ENCODE measurements at places on chromosomes 13 and 19.

DNA sequence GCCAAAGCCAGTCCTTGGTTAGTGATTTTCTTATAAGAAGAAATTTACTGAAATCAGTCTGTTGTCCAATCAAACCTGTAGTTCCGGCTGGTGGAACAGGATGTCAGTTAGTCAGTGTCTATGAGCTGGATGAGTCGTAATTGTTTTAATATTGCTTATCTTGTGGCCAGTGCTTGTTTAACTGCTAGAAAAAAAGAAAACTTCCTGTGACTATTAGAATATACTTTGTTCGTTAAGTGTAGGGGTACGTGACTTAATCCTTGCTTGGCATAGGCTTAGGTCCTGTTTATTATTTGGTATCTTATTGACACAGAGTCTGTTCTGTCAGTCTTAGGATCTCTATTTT lies 1484.8 kb upstream of the MIR17HG start:
- DNase-seq, result no peak

DNA sequence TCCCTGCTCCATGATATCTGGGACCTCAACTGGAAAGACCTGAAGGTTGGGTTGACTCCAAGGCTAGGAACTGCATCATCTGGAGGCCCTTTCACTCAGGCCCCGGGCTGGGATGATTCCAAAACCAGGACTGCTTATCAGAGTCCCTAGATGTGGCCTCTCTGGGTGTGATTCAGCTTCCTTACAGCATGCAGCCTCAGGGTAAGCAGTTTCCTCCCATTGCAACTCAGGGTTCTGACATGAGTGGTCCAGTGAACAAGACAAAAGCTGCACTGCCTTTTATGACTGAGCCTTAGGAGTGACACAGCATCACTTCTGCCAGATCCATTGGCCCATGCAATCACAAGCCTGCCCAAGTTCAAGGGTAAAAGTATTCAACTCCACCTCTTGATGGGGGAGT lies 502.8 kb downstream of the COG6 start:
- no peak for DNase-seq

- DNase-seq, result no peak
Measured at GRCh38 chr19:54107876-54108490, 5.3 kb downstream of the NDUFA3 start.

DNA sequence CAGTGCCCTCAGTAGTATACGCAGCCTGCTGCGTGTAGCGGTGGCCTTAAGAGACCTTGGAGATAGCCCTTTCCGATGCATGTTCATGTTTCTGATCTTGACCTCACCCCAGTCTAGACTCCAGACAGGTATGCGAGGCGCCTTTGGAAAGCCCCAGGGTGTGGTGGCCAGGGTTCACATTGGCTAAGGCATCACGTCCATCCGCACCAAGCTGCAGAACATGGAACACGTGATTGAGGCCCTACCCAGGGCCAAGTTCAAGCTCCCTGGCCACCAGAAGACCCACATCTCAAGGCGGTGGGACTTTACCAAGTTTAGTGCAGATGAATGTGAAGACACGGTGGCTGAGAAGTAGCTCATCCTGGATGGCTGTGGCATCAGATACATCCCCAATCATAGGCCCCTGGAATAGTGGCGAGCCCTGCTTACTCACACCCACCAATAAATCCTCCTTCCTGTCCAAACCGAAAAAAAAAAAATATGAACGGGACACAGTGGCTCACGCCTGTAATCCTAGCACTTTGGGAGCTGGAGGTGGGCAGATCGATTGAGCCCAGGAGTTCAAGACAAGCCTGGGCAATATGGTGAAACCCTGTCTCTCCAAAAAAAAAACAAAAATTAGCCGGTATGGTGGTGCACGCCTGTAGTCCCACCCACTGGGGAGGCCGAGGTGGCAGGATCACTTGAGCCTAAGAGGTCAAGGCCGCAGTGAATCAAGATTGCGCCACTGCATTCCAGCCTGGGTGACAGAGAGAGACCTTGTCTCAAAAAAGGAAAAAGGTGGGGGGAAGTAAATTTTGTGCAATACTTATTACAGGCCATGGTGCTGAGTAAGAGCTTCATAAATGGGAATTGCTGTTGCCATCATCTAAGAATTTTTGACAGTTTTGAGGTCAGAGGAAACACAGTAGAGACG lies 12.4 kb upstream of the CBLC start:
- DNase-seq, result no peak

DNA sequence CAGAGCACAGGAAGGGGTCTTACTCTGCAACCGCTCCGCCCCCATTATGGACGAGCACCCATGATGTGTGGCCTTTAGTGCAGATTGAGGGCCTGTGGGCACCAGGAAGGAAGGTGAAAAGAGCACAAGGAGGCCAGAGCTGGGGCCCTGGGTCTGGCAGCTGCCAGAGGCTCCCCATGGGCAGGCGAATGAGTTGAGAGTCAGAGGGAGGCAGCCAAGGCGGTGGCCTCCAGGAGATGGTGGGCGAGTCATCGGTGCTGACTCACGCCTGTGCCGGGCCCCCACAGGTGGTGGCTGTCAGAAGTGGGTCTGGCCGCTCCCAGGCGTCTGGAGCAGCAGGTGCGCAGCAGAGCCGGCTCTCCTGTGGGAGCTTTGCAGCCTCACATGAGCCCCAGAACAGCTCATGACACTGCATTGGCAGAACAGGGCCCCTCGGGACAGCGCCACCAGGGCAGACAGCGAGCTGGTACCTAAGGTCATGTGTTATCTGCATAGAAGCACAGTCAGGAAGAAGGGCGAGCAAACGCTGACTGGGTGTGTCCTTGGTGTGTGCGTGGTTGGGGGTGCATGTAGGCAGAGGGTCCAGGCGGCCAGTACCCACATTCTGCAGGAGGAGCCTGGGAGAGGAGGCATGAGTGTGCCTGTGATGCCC lies 68.8 kb downstream of the CHST8 start:
- no peak for DNase-seq

- DNase-seq, result no peak
Measured at GRCh38 chr19:8336072-8336569, 6.9 kb downstream of the KANK3 start.

DNA sequence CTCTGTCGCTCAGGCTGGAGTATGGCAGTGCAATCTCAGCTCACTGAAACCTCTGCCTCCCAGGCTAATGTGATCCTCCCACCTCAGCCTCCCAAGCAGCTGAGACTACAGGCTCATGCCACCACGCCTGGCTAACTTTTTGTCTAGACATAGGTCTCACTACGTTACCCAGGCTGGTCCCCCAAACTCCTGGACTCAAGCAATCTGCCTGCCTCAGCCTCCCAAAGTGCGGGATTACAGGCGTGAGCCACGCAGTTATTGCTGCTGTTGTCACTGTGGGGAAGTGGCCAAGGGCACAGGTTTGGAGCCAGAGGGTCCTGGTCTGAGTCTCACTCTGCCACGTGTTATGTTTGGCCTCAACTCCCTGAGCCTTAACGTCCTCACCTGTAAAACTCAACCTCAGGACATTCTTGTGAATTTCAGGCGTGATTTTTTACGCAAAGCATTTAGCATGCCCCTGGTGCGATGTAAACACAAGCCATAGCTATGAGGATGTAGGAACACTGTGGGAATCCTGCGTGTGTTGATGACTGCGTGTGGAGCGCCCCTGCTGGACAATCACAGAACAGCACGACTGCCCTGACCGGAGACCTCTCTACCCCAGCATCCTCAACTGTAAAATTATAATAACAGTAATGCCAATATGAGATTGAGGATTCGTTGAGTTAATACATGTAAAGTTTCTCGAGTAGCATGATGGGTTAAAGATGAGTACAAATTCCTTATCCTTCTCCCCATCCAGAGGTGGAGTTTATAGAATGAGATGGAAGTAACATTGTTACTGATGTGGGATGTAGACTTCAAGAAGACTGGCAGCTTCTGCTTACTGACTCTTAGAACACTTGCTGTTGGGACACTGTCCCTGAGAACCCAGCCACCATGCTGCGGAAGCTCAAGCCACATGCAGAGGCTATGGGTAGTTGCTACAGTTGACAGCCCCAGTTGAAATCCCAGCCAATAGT lies 41.8 kb upstream of the PNMA8B start:
- DNase-seq, result peak; percentile 39

GRCh38 chr19:493391-494170 lies 2.7 kb upstream of the MADCAM1 start:
- DNase-seq, result no peak

Measured in T-helper 2 cell treated with Interferon-gamma antibody and Interleukin-4, amounts not matched to agents 5 μg/mL and 100 μg/mL, for 36 hours (primary cell).